ENCODE measurements at places on chromosomes 4 and X. TPM values are rescaled to one million over a fixed set of nuclear protein-coding genes. Genes with fewer than 3 reads are reported as not detected.

The HMGN5 gene
- total RNA-seq, result 2.5 TPM

The ANKRD50 gene
- 52.7 TPM for total RNA-seq

The MTNR1A gene
- not detected for total RNA-seq

The RASSF6 gene
- under 0.01 TPM for total RNA-seq

The PNMA5 gene
- not detected for total RNA-seq

The BEX1 gene
- total RNA-seq, result 24.7 TPM

The ODAPH gene
- not detected for total RNA-seq

The GLRA2 gene
- not detected for total RNA-seq

The ZNF711 gene
- 0.38 TPM for total RNA-seq

The NDP gene
- 2.3 TPM for total RNA-seq

The RBMX2 gene
- 17.1 TPM for total RNA-seq

The BMP3 gene
- under 0.01 TPM for total RNA-seq

The CCDC120 gene
- 0.19 TPM for total RNA-seq

The CACNA1F gene
- total RNA-seq, result not detected

The SLC2A9 gene
- total RNA-seq, result 2.1 TPM

The CTAG1A gene
- total RNA-seq, result not detected

The SAGE1 gene
- not detected for total RNA-seq

The ZDHHC15 gene
- 0.56 TPM for total RNA-seq

The CFAP299 gene
- 6.5 TPM for total RNA-seq

The MAGEC3 gene
- total RNA-seq, result not detected

The TMEM35A gene
- total RNA-seq, result 5.1 TPM

The FGB gene
- total RNA-seq, result not detected

The C4orf51 gene
- total RNA-seq, result not detected

The AWAT2 gene
- total RNA-seq, result under 0.01 TPM

The ATP6AP1 gene
- total RNA-seq, result 59.8 TPM

The ATP2B3 gene
- total RNA-seq, result not detected

The MAGEA12 gene
- total RNA-seq, result not detected

The TMEM129 gene
- 20.5 TPM for total RNA-seq

The BCLAF3 gene
- total RNA-seq, result 6.8 TPM

The F11 gene
- total RNA-seq, result not detected

The PABPC1L2B gene
- total RNA-seq, result not detected

The GYPE gene
- 0.56 TPM for total RNA-seq

The ZCCHC18 gene
- 0.19 TPM for total RNA-seq

The RS1 gene
- total RNA-seq, result not detected

All from regular cardiac myocyte (primary cell).